ENCODE measurements at places on chromosomes 12 and 14.

- DNase-seq: no peak
Observed at GRCh38 chr12:45282411-45282810, 66.5 kb downstream of the ANO6 start.

DNA sequence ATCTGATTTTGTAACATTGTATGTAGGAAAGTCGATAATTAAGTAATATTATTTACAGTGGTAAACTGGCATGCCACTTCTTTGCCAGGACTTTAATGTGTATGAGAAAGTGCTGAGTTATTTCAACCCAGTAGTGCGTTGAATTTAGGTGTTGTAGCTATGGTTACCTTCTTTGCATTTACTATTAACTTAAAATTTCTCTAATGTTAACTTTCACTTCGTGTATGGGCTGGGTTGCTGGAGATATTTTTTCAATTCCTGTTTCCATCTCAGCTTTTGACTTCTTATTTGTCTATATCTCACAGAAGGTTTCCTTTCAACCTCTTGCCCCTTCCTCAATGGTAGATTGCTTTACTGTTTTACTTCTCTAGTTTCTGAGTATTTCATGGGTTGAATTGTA, 1345.6 kb downstream of the FSCB start:
- DNase-seq: no peak

DNA sequence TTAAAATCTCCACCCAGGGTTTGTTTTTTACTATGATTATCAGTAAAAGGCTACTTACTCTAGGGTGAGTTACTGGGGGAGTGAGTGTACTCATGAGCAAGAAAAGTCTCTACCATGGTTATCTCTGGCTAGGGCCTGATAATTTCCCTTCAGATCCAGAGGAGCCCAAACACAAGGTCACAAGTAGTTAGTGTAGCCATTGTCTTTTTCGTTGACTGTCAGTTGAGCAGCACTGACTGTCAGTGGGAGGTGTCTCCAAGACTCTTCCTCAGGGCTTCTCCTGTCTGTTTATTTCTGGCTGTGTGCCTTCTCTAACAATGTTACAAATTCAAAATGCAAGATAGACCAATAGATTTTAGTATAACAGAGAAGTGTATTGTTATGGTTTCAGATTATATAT, 181.2 kb upstream of the MIS18BP1 start:
- DNase-seq: no peak

DNA sequence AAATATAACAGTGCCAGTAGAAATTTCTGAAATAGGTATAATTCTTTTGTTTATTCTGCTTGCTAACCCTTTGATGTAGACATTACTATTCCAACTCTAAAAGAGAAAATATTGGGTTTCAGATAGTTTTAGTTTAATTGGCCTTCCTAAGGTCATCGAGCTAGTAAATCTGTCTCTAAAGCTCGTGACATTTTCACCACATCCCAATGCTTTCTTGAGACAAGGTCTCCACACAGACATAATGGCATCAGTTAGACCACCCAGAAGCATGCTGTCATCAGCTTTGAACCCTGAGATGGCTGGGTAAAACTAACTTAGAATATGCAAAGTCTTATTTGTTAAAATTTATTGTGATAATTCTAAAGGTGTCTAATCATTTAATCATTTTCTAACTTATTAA, 52.0 kb downstream of the PIK3C2G start:
- DNase-seq: no peak

- no peak for DNase-seq
Observed at GRCh38 chr12:10590966-10591365, 22.4 kb downstream of the MAGOHB start.

All from fibroblast of skin of left quadriceps (primary cell).